ENCODE measurements at places on chromosomes 1 and 21.

GRCh38 chr1:24452922-24453485 is 37.4 kb downstream of the NIPAL3 start:
- DNase-seq: no peak

DNA sequence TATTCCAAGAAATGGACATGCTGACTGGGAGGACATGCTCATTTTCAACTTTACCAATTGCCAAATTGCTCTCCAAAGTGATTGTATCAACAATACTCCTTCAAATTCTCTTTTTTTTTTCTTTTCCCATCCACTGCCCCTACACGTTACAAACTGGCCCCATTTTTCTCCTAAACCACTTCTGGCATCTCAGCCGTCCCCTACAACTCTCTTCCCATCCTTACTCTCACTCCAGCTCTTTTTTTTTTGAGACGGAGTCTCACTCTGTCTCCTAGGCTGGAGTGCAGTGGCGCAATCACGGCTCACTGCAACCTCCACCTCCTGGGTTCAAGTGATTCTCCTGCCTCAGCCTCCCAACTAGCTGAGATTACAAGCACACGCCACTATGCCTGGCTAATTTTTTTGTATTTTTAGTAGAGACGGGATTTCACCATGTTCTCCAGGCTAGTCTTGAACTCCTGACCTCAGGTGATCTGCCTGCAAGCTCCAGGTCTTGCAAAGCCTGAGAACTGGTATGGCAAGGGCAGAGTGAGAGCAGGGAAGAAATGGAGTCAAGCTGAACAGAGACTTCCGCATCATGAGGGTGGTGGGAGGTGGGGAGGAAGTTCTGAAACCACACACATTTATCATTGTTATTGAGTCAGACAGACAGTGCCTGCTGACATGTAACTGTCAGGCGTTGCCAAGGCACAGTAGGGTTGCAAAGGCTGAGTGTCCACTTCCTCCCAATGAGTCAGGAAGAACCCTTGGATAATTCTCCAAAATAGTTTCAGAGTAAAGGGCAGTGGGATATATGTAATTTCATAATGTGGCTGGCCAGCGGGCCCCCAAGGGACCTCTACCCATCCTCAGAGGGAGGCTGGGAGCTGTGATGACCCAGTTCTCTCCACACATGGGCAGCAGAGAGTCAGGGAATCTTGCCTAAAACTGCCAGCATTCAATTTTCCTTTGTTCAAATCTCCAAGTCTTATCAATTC is 17.4 kb downstream of the CELA3A start:
- DNase-seq: no peak

- no peak for DNase-seq
Measured at GRCh38 chr21:18614303-18614702, 210.7 kb upstream of the TMPRSS15 start.

GRCh38 chr1:22118291-22118992 is 24.5 kb downstream of the WNT4 start:
- DNase-seq: no peak

DNA sequence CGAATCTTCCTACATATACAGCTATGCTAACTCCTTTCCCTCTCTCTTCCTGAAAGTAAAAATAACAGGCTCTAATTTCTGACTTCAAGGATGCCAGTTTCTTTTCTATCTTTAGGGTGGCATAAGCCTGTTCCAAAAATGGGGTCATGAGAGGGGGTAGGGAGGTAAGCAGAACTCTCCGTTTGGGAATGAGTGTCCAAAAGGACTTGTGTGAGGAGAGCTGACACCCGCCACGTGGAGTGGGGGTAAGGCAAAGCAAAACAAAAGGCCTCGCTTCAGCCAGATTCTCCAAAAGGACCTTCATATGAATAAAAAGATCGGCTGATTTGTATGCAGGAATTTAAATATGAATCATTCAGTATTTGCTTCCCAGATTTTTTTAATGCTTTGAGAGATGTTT is 28.6 kb downstream of the PLPPR4 start:
- no peak for DNase-seq

DNA sequence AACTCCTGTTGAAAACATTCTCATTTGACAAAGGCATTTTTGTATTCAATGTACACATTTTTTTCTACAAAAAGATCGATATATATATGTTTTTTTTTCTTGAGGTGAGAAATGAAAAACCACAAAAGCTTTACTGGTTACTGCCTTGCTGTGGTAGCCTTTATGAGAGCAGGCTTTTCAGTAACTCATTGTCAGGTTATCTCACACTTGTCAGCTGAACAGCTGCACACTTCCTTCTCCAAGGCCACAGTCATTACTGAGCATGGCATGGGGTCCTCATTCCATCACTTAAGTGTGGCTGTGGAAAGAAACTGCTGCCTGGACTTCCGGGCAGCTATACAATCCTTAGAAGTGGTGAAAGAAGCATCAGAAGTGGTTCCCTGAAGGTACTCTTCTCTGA is 169.3 kb upstream of the ZP4 start:
- DNase-seq: no peak

GRCh38 chr1:15413563-15414444 is 4.1 kb downstream of the EFHD2 start:
- no peak for DNase-seq

DNA sequence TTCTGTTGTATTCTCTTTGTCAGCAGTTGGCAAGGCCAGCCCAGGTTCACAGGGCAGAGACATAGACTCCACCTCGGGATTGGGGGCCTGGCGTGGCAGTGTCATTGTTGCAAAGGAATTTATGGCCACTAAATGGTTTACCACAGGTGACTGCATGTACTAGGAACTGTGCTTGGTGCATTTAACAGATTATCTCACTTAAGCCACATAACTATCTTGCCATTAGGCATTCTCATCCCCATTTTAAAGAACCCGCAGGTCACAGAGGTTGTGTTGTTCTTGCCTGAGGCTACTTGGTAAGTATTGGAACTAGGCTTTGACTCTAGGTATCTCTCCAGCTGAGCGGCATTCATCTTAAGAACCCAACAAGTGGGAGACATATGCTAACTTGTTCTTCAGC is 9.7 kb downstream of the TLCD4 start:
- no peak for DNase-seq

DNA sequence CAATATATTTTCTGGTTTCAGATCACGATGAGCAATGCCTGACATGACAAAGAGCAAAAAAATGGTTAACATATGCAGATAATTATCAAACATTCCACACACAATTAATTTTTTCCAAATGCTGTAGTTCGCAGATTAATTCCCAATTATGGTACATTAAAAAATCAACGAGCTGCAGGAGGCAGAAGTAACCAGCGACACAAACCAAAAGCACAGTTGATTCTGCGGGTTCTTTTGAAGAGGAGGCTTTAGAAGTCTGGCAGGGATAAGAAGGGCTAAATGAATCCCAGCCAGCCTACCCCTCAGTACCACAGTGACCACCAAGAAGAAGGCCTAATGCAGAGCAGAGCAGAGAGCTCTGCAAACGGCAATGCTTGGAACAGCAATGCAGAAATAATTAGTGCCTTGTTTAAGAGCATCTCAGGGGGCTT is 17.0 kb upstream of the KNCN start:
- no peak for DNase-seq

- no peak for DNase-seq
Measured at GRCh38 chr1:24027838-24028468, 47.8 kb upstream of the SRSF10 start.

DNA sequence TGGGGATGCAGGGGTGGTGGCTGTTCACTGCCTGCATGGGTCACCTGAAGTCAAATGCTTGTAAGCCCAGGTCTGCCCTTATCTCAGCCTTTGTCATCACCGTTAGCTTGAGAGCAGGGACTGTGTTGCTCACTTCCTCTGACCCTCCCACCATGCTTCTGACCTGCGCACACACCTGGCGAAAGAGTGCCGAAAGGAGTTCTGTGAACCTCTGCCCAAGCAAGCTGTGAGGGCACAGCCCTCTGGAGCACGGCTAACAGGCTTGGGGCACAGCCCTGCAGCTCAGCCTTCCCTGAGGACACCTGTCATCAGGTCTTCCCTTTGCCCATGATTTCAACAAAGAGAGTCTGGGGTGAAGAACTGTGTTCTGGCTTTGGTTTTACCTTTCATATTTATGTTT is 93.8 kb downstream of the SUSD4 start:
- no peak for DNase-seq

- DNase-seq: no peak
Measured at GRCh38 chr1:53591924-53592323, 132.7 kb downstream of the DMRTB1 start.

- DNase-seq: no peak
Measured at GRCh38 chr1:147409886-147410285, 131.4 kb upstream of the BCL9 start.

DNA sequence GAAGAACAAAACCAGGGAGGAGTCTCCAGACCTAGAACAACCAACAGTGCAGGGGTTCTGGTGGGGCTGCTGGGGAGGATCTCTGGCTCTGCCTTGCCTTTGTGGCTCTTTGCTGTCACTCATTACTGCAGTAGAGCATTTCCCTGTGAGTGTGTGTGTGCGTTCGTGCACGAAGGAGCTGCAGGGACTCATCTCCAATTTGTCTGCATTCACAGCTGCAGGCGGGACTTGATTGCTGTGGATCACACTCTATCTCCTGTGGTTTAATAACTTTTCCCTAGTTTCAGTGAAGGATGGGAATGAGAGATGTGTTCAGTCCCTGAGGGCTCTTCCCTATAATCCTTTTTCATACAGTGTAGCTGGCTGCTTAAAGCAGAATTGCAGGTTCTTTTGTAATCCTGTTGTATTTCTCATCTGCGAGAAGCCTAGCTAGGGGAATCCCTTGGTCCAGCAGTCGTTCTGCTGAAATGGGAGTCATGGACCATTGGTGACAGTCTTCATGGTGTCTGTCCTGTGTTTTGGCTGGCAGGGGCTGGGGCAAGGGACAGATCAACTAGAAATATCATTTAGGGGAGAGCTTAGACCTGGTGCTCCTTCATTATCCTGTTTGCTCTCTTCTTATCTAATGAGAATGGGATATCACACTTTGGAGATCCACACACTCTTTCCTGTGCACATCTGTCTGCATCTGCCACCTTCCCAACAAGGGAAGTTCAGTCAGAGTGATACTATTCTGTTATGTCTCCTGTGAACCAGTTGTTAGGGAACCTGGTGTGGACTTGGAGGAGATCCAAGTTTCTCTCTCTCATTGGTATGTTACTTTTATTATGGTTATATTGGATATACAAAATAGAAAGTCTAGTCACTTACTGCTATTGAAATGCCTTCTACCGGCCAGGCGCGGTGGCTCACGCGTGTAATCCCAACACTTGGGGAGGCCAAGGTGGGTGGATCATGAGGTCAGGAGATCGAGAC is 3.0 kb downstream of the PCP4L1 start:
- no peak for DNase-seq

DNA sequence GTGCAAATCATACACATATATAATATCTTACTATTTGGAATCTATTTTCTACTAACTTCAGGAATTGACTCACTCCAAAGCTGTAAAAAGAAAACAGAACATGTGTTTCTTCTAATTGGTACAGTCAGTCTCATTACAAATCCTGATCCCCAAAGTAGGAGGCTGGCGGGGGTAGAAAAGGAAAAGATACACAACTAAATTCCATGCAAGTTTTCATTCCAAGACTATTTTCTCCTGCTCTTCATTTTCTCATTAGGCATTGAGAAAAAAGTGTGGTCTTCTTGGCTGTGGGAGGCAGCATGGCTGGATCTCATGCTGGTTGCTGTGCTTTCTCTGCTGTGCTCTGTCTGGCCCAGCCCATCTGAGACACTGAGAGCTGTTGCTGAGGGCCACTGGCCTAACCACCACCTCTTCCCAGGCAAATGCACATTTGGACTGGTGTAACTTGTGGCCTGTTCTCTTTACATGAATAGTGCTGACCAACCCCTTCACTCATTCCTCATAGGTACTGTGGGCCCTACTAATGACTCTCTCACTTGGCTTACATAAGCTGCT is 1107.5 kb upstream of the B3GALT2 start:
- DNase-seq: no peak

- no peak for DNase-seq
Measured at GRCh38 chr21:38861056-38861455, 55.3 kb downstream of the ETS2 start.

- no peak for DNase-seq
Measured at GRCh38 chr1:19774180-19774785, 25.4 kb downstream of the TMCO4 start.

- DNase-seq: no peak
Measured at GRCh38 chr21:38273745-38274542, 17.2 kb downstream of the KCNJ15 start.

DNA sequence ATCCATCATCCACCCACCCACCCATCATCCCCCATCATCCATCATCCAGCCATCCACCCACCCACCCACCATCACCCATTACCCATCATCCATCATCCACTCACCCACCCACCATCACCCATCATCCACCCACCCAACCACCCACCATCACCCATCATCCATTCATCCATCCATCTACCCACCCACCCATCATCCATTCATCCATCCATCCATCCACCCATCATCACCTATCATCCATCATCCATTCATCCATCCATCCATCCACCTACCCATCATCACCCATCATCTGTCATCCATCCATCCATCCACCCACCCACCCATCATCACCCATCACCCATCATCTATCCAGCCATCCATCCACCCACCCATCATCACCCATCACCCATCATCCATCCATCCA is 81.5 kb downstream of the ADARB1 start:
- DNase-seq: no peak

DNA sequence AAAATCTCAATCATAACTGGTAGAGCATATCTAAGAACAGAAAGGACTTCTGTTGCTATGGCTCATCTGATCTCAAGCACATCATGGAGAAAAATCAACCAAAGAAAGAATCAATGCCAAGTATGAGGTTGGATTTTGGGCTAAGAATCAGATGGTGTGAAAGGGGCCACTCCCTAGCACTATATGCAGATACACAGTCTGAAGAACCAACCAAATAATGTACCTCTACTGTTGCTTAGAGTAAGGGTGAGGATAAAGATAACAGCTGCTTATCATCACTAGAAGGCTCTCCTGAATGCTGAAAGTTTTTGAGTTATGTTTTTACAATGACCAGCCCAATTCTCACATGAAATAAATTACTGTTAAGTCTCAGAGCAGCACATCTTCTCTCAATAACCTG is 35.6 kb downstream of the ST7L start:
- DNase-seq: no peak

DNA sequence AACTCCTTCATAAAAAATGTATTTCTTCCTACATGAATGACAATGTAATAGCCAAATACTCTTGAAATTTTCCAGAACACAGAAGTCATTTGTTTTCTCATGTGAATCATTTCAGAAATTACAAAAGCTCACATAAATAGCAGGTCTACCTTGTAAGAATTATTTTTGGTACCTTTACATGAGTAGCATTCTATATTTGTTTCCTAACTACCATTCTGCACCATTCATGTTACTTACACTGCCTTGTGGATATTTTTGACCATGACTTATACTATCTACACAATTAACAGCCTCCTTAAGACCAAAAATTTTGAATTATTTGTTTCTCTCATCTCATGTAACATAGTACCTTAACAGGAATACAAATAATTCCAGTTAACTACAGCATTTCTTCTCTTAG is 109.6 kb downstream of the ENAH start:
- DNase-seq: no peak

Data from NCI-H510A (cell line).